ENCODE measurements at places on chromosomes 2 and 18. TPM values are rescaled to one million over a fixed set of nuclear protein-coding genes. Genes with fewer than 3 reads are reported as not detected.

Gene TOGARAM2
- 0.75 TPM for total RNA-seq

DNA sequence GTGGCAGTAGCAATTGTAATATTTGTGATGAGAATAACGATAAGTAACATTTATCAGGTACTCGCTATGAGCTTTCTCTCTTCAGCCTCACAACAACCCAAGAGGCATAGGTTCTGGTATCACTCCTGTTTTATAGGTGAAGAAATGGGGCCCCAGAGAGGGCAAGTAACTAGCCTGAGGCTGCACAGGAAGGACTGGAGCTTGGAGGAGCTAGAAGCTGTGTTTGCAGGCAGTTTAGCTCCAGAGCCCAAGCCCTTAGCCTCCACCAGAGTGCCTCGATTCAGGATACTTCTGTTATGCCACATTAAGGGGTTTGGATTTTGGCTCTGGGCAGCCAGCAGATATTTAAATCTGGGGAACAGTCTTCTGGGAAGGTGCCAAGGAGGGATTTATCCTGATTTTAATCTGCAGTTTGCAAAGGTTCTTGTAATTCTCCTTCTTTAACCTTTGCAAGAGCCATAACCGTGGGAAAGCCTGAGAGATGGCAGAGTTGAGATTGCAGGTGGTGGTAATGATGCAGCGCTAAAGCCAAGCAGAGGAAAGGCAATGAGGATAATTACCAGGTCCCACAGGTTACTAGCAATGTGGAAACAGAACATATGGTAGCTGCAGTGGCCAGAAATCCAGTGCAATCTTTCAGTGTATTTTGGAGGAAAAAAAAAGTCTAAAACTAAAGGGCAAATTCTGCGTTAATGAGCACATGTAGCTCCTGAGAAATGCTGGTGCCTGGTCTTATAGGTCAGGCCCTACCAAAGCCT lies 9.1 kb downstream of the MOCOS start:
- no peaks in the 10 kb centered on the region for H3K36me3 ChIP-seq
- H3K4me3 ChIP-seq: no peak overlapping the region
- H3K27ac ChIP-seq: no peak overlapping the region
- no peaks in the 10 kb centered on the region for H3K4me1 ChIP-seq

- no peaks in the 10 kb centered on the region for H3K36me3 ChIP-seq
- H3K4me3 ChIP-seq: no peak overlapping the region
- no peak overlapping the region for H3K27ac ChIP-seq
- DNase-seq: no peak
Observed at GRCh38 chr2:209095432-209095831, 328.4 kb upstream of the MAP2 start.

DNA sequence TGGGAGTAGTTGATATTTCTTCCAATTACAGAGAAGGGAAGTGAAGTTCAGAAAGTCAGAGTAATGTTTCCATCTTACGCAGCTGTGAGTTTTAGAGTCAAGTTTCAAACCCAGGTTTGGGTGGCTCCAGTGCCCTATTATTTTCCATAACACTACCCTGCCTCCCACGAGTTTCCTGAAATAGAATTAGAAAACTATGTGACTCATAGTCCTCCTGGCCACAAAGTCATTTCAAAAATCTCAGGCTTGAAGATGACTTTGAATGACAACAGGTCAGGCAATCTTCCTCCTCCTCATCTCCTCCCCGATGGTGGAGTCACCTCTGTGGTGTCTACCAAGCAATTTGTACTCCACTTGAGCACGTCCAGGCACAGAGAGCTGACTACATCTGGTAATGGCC lies 212.3 kb upstream of the TRIB2 start:
- no peaks in the 10 kb centered on the region for H3K27me3 ChIP-seq
- H3K36me3 ChIP-seq: no peaks in the 10 kb centered on the region
- H3K4me1 ChIP-seq: peaks cover 3% of the 10 kb centered on the region
- no peak overlapping the region for H3K4me3 ChIP-seq
- DNase-seq: no peak
- no peak overlapping the region for H3K27ac ChIP-seq

DNA sequence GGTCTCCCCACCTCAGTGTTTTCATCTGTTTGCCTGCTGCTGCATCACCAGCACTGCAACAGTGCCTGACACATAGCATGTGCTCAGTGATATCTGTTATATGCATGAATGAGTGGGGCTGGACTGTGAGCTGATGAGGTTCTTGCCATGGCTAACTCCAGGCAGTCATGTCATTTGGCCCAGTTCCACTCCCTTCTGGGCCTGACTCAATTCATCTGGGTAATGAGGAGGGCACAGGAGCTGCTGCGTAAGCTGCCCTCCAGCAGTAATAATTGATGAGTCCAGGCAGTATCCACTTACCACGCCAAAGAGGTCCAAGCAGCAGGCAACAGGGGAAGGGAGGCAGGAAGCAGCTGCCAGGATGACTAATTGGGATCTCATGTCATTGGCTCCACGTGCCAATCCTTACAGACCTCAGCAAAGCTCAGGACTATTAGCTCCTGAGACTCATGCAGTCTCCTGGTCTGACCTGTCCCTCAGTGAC lies 34.1 kb upstream of the MAT2A start:
- DNase-seq: peak; percentile 71
- no peak overlapping the region for H3K27ac ChIP-seq
- peaks cover 6% of the 10 kb centered on the region for H3K4me1 ChIP-seq

- H3K36me3 ChIP-seq: no peaks in the 10 kb centered on the region
- DNase-seq: no peak
- no peak overlapping the region for H3K4me3 ChIP-seq
- no peaks in the 10 kb centered on the region for H3K4me1 ChIP-seq
Observed at GRCh38 chr2:183782436-183782835, 658.2 kb downstream of the NUP35 start.

- H3K4me3 ChIP-seq: no peak overlapping the region
- H3K27me3 ChIP-seq: no peaks in the 10 kb centered on the region
- H3K27ac ChIP-seq: no peak overlapping the region
- H3K36me3 ChIP-seq: no peaks in the 10 kb centered on the region
Observed at GRCh38 chr18:34875150-34875549, 165.1 kb downstream of the DTNA start.

Gene RTP5
- total RNA-seq: not detected

DNA sequence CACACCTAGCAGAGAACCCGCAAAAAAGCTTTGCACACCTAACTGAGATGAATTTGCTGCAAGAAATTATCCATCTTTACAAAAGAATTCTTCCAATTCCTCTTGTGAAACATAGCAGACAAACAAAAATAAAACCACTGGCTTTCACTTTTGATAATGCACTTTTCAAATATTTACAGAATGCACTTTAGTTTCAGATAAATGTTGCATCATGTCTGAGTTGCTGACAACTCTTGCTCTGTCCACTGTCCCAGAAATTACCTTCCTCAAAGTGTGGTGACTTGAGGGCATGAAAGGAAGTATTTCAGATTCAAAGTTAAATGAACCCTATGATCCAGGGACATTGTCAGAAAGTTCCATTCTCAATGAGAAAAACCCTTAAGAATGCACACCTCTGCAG lies 256.2 kb upstream of the PARD3B start:
- H3K27me3 ChIP-seq: no peaks in the 10 kb centered on the region
- DNase-seq: no peak
- H3K36me3 ChIP-seq: no peaks in the 10 kb centered on the region
- H3K27ac ChIP-seq: no peak overlapping the region
- no peak overlapping the region for H3K4me3 ChIP-seq

DNA sequence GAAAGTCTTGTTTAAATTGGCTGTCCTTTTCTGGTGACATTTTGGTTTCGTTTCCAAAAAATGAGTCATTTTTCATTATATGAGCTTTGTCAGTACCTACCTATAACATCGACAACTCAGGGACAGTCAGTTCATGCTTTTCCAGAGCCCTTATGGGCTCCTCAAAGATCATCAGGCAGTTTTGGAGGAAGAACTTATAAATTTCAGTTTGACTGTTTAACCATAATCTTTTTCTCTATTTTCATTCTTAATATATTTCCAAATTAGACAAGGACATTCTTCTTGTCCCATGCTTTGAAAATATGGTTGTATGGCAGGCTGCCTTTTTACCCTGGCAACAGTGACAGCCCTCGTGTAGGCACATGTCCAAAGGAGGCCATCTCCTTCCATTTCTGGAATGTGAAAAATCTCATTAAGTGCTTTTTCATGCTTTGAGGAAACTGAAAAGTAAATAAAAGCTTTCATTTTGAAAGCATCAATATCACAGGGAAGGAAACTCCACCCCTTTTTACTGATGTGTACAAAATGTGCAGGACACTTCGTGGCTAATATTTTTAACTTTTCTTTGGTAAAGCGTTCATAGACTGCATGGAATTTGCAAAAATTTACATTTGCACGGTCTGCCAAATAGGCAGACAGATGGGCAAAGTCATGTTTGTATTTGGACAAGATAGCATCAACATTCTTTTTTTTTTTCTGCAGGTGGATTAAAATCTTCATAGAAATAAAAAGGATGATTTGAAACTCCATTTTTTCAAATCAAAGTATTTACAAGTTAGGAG lies 7.2 kb upstream of the PROC start:
- DNase-seq: peak; percentile 78
- H3K27me3 ChIP-seq: no peaks in the 10 kb centered on the region
- H3K27ac ChIP-seq: peak overlapping the region; percentile 34

Gene MOGAT1
- not detected for total RNA-seq

Gene DYNAP
- not detected for total RNA-seq

Gene FEV
- total RNA-seq: 12.6 TPM

DNA sequence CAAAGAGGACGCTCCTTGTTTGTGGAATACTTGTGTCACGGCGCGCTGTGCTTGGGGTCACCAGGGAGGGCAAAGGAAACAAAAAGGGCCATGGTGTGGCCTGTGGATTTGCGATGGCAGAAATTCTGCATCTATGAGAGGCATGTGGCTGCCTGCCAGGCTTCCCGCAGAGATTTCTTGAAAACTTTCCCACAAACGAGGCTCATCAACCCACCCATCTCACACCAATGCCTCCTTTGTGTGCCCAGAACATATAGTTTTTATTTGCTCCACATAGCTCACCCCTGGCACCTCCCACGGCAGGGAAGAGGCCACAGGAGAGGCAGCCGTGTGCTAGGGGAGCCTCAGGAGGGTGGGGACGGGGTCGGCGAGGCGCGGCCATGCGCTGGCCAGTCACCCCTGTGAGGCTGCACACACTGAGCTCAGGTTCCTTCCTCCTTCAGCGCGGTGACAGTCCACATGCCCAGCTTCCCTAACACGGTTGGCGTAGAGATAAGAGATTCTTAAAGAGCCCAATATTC lies 100.3 kb downstream of the MBP start:
- DNase-seq: peak; percentile 20
- no peak overlapping the region for H3K4me3 ChIP-seq
- no peaks in the 10 kb centered on the region for H3K36me3 ChIP-seq
- no peaks in the 10 kb centered on the region for H3K4me1 ChIP-seq
- H3K27me3 ChIP-seq: peaks cover 7% of the 10 kb centered on the region

Gene CXCR1
- total RNA-seq: not detected

Gene STPG4
- 0.75 TPM for total RNA-seq

Gene OR6B2
- total RNA-seq: not detected

DNA sequence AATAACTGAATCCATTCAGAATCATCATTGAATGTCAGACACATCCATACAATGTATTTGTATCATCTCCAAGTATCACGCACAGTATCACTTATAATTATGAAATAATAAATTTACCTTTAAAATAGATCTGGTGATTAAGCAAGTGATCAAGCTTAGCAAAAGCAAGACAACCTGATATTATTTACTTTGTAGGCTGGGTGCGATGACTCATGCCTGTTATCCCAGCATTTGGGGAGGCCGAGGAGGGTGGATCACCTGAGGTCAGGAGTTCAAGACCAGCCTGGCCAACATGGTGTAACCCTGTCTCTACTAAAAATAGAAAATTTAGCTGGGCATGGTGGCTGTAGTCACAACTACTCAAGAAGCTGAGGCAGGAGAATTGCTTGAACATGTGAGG lies 421.0 kb upstream of the NETO1 start:
- no peak overlapping the region for H3K27ac ChIP-seq
- no peaks in the 10 kb centered on the region for H3K36me3 ChIP-seq
- H3K4me3 ChIP-seq: no peak overlapping the region
- H3K4me1 ChIP-seq: no peaks in the 10 kb centered on the region
- no peaks in the 10 kb centered on the region for H3K27me3 ChIP-seq

DNA sequence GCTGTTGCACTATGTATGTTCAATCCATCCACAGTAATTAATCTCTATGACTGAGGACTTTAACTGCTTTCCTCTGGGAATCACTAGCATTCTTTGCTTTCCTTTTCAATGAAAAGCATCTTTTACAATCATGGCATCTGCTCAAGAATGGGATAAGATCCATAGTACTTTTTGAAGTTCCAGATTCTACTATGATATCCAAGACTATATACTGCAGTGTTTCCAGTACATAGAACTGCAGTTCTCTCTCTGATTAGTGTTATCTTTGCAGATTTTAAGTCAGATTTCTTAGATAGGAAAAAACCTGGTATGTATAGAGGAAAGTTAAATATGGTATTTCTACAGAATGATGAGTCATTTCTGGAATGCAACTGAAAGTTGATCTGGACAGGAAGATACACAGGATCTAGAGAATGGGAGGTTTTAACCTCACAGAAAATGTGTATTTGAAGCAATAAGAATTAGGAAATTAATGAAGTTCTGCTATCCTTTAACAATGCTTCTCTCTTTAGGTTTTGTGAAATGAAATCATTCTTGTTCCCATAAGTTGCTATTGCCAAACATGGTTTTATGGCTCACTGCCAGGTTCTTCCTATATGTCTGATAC lies 670.7 kb downstream of the ERBB4 start:
- H3K36me3 ChIP-seq: no peaks in the 10 kb centered on the region
- H3K4me3 ChIP-seq: no peak overlapping the region
- no peaks in the 10 kb centered on the region for H3K27me3 ChIP-seq
- peak; percentile 70 for DNase-seq
- H3K27ac ChIP-seq: peak overlapping the region; percentile 49

Gene MAL
- not detected for total RNA-seq

GRCh38 chr2:184394642-184395041 lies 203.7 kb upstream of the ZNF804A start:
- no peak overlapping the region for H3K4me3 ChIP-seq
- H3K36me3 ChIP-seq: no peaks in the 10 kb centered on the region
- H3K4me1 ChIP-seq: no peaks in the 10 kb centered on the region
- H3K27me3 ChIP-seq: no peaks in the 10 kb centered on the region

Gene IL36G
- not detected for total RNA-seq

Gene LYPD1
- 9.8 TPM for total RNA-seq

- H3K4me3 ChIP-seq: peak overlapping the region; percentile 85
- no peaks in the 10 kb centered on the region for H3K27me3 ChIP-seq
- peaks cover 3% of the 10 kb centered on the region for H3K36me3 ChIP-seq
- peak; percentile 76 for DNase-seq
Observed at GRCh38 chr2:176136374-176137251, 7.1 kb downstream of the HOXD8 start.
